Choroid plexus epithelial cell (primary cell): ENCODE measurements at places on chromosomes 12 and 14.

DNA sequence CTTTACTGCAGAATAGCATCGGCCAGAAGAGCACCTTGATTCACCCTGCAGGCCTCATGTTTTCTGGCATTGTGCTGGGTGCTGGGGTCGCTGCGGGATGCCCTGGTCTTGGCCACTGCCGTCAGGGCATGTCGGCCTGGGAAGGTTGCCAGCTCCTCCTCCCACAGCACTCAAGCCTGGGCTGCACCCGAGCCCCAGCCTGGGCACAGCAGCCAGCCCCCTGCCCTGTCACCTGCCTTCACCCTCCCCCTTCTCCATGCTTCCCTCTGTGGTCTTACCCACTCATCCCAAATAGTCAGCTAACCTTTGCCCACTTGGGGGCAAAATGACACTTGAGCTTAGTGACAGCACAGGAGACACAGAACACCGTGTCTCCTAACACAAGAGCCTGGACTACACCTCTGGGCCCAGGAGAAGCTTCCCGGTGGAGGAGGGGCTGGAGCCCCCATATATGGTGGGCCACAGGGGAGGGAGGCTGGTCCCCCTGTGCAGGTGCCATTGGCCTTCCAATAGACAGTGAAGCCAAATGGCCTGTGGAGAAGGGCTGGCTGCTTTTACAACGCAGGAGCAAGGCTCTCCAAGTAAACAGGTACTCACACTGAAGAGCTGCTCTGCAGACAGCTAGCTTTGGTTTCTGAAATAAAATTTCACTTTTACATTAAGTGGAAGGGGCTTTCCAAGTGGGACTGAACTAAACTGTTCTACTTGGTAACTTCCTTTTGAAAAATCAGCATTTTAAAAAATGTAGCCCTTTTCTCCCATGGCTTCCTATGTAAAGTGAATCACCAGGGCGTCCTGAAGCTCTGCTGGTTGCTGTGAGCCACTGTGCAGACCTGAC is 51.2 kb upstream of the AMN start:
- no peak for DNase-seq

GRCh38 chr12:112091563-112091962 is 17.0 kb downstream of the NAA25 start:
- DNase-seq, result no peak

GRCh38 chr12:79895071-79895470 is 39.8 kb downstream of the PPP1R12A start:
- DNase-seq, result no peak

- DNase-seq, result no peak
Observed at GRCh38 chr12:54489857-54490256, 7.7 kb upstream of the NCKAP1L start.

GRCh38 chr12:28893365-28893764 is 255.7 kb upstream of the FAR2 start:
- peak; percentile 47 for DNase-seq

DNA sequence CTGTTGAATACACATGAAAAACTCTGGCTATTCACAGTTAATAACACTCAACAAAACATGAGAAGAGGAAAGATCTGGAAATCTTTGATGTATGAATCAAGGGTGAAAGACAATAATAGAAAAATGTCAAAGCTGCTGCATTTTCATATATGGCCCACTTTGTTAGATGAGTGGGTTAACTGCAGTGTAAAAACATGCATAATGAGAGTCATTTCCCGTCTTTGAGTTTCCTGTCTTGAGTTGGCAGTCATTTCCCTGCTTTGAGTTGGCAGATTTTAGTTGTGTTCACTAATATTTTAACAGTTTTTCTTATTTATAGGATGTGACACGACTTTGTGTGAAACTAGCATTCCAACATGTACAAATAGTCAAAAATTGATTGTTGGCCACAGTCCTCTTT is 87.9 kb upstream of the PTPRQ start:
- peak; percentile 30 for DNase-seq

DNA sequence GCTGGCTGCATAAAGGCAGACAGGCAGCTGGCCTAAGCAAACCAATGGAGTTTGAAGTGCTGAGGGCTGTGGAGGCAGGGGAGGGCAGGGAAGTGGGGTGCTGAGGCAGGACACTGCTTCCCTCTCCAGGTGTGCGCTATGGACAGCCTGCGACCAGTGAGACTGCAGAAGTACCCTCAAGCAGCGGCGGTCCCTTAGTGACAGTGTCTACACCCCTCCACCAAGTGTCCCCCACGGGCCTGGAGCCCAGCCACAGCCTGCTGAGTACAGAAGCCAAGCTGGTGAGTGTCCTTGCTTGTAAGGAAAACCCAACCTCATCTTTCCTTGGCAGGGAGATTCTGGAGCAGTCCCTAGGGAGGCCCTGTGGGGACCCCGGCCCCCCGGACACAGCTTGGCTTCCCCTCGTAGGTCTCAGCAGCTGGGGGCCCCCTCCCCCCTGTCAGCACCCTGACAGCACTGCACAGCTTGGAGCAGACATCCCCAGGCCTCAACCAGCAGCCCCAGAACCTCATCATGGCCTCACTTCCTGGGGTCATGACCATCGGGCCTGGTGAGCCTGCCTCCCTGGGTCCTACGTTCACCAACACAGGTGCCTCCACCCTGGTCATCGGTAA is 17.9 kb downstream of the HNF1A start:
- DNase-seq, result no peak

DNA sequence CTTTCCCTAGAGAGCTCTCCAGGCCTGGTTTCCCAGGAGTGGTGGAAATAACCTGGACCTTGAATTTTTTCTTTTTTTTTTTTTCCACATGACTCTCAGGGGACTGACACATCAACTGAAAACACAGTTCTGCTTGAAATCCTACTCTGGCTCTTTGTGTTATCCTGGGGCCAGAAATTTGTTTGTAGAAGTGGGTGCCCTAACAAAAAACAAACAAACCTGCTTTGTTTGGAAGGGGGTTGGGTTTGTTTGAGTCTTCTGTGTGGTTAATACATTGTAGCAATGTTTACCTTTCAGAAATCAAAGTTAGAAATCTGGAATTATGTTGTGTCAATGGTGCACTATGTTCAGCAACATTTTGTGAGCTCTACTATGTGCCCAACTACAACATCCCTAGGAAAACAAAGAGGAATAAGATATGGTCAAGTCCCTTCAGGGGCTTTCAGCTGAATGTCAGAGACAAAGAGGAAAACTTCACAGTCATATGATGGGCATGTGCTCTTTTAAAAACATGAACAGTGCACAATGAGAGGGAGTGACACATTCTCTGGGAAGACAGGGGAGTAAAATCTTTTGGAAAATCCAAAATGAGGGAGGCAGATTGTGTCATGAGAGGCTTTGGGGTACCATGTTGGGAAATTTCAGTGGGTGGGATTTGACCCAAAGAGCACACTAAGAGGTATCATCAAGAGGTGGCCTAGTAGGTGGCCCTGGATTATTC is 1.5 kb upstream of the IGF1 start:
- DNase-seq, result no peak

- no peak for DNase-seq
Observed at GRCh38 chr14:101774006-101774795, 12.7 kb downstream of the PPP2R5C start.

- DNase-seq, result peak; percentile 98
Observed at GRCh38 chr12:11958221-11959091, 112.3 kb upstream of the BCL2L14 start.

- DNase-seq, result no peak
Observed at GRCh38 chr12:101238800-101239329, 28.8 kb upstream of the SLC5A8 start.
